ENCODE measurements at places on chromosomes 16 and 17.

DNA sequence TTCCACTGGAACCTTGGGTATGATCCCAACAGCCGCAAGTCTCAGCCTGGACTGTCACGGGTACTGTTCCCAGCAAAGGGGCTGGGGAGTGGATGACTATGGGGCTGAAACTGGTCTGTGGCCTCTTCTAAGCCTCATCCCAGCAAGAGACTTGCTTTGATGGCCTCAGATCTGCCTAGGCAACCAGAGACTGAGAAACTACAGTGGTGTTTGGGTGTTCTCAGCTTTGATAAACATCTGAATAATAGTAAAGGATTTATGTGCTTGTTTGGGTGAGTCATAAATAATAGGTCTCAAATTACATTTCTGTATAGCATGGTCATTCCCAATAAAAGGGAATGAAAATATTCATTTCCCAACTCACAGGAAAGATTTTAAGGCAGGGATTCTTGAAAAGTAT lies 30.2 kb upstream of the ULK2 start:
- DNase-seq: no peak

GRCh38 chr16:61792194-61792909 lies 243.9 kb downstream of the CDH8 start:
- DNase-seq: no peak

GRCh38 chr16:16924613-16925012 lies 545.7 kb downstream of the NPIPA7 start:
- no peak for DNase-seq

DNA sequence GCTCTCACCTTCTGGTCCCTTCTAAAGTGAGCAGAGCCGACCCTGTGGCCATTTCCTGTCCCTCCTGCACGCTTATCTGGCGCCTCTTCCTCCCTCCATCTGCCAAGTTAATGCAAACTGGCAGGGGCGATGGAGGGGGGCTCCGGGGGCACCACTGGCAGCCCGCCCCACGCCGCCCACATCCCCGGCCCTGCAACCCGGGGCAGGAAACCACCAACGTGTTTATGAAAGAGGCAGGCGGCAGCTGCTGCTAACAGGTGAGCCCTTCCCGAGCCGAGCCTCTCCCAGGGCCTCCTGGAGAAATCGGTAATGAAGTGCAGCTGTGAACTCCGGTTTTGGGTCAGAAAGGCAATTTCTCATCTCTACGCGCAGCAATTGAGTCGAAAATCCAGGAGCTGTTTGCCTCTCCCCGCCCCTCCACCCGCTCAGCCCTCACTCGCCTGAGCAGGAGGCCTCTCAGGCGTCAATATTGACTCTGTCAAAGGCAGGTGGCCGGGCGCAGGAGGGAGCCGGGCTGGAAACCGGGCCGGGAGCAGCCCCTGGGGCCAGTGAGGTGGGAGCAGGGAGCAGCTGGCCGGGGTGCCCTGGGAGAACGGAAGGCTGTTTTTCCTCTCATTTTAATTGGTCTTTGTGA lies 164.4 kb upstream of the GSE1 start:
- DNase-seq: peak; percentile 42

DNA sequence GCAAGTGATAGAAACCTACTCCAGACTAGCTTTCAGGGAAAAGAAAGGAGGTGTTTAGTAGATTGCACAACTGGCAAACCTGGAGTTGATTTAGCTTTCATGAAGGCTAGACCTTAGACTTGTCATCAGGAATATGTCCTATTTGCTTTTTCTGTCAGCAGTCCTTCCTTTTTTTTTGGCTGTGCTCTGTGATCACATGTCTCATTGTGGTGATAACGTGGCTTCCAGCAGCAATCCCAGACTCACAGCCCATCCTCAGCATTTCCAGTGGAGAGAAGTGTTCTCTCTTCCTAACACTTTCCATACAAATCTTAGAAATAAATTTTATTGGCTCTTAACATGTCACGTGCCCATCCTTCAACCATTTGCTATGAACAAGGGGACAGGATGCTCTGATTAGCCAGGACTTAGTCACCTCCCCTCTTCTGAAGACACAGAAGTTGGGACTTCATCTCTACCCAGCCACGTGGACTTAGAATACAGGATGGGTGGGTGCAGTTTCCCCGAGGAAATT lies 74.7 kb downstream of the CDH13 start:
- no peak for DNase-seq

GRCh38 chr17:82013772-82014321 lies 8.8 kb downstream of the CENPX start:
- DNase-seq: no peak

GRCh38 chr17:7932949-7933348 lies 943 bp downstream of the CNTROB start:
- DNase-seq: peak; percentile 71

DNA sequence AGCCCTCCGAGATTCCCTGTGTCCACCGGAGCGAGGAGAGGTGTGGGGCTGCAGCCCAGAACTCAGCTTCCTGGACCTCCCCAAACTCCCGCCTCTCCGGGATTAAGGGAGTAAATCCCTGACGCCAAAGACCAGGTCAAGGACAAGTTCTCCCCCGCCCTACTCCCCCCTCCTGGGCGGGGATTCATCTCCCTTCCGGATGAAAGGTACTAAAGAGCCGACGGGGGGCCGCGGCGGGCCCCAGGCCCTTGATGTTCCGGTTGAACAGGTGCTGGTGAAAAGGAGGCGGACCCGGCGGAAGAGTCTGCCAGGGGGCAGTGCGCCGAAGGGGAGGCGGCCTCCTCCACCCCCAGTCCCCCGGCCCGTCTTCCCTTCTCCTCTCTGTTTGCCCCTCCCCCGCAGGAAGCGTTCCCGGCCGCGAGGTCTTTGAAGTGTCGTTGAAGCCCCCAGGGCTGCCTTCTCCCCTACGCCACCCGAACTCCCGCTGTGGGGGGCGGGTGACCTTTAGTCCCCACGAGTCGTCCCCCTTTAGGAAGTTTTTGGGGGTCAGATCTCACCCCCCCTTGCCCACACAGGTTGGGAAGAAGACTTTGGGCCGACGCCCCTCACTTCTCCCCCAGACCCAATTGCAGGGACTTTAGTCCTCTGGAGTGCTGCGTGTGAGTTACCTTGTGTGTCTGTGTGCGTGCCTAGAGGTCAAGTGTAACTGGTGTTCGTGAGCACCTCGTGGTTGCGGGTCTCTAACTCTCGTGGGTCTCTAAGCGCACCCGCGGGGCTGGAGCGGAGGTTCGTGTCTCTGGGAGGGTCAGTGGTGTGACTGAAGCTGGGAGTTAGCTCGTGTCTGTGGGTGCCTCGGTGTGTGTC lies 1.1 kb upstream of the MLLT6 start:
- DNase-seq: peak; percentile 74

All from CD4-positive, alpha-beta T cell treated with Interleukin-4 for 1 hour (primary cell).